ENCODE measurements at places on chromosomes 1 and 21.
A peak's percentile ranks its signal among the peaks of the same experiment; 100 is the strongest.

DNA sequence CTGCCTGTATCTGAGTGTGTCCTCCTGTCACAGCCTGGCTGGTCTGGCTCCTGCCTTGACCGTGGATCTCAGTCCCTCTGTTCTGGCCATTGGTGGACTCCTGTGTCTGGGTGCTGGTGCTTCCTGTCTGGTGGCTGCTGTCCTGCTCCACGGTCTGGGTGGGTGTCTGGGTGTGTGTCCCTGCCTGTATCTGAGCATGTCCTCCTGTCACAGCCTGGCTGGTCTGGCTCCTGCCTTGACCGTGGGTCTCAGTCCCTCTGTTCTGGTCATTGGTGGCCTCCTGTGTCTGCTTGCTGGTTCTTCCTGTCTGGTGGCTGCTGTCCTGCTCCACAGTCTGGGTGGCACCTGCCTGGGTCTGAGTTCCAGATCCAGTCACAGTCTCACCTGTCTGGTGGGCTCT is 4.0 kb downstream of the CRNN start:
- no peaks in the 10 kb centered on the region for H3K36me3 ChIP-seq
- H3K4me3 ChIP-seq = no peak overlapping the region
- no peaks in the 10 kb centered on the region for H3K27me3 ChIP-seq
- H3K27ac ChIP-seq = no peak overlapping the region
- no peaks in the 10 kb centered on the region for H3K4me1 ChIP-seq

GRCh38 chr1:55211863-55212262 is 3.3 kb downstream of the USP24 start:
- H3K27me3 ChIP-seq = no peaks in the 10 kb centered on the region
- no peak for DNase-seq
- H3K27ac ChIP-seq = no peak overlapping the region
- no peaks in the 10 kb centered on the region for H3K36me3 ChIP-seq
- H3K4me1 ChIP-seq = peaks cover 45% of the 10 kb centered on the region

DNA sequence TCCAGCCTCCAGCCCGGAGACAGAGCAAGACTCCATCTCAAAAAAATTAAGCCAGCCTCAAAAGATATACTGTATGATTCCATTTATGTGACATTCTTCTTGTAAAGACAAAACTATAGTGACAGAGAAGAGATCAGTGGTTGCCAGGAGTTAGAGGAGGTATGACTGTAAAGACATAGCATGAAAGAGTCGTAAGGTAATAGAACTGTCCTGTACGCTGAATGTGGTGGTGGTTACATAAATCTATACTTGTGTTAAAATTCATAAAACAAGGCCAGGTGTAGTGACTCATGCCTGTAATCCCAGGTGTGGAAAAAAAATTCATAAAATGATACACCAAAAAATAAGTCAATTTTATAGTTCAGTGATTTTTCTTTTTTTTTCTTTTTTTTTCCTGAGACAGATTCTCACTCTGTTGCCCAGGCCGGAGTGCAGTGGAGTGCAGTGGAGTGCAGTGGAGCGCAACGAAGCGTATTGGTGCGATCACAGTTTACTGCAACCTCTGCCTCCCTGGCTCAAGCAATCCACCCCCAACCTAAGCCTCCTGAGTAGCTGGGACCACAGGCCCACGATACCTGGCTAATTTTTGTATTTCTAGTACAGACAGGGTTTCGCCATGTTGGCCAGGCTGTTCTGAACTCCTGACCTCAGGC is 84.9 kb upstream of the CXADR start:
- DNase-seq = no peak
- no peaks in the 10 kb centered on the region for H3K27me3 ChIP-seq
- H3K27ac ChIP-seq = no peak overlapping the region

GRCh38 chr1:176252191-176252590 is 45.1 kb upstream of the COP1 start:
- H3K4me3 ChIP-seq = no peak overlapping the region
- no peak for DNase-seq
- no peaks in the 10 kb centered on the region for H3K36me3 ChIP-seq
- no peak overlapping the region for H3K27ac ChIP-seq
- no peaks in the 10 kb centered on the region for H3K4me1 ChIP-seq
- H3K27me3 ChIP-seq = no peaks in the 10 kb centered on the region

DNA sequence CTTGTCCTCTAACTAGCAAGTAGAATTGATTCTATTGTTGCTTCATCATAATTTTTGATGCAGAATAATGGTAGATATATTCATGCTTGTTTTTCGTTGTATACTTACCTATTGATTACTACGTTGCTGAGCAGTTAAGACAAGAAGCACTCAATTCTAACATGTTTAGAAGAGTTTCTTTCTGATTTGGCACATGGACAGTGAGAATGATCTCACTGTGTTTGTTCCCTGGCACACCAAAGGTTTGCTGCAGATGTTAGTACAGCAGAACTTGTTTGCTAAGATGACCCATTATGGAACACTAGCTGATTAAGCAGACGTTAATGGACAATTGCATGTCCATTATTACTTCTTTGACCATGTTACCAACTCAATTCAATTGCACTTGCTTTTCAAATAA is 184.7 kb upstream of the SGIP1 start:
- no peak overlapping the region for H3K4me3 ChIP-seq
- peaks cover 3% of the 10 kb centered on the region for H3K36me3 ChIP-seq
- no peak for DNase-seq
- H3K27ac ChIP-seq = no peak overlapping the region
- H3K27me3 ChIP-seq = no peaks in the 10 kb centered on the region
- H3K4me1 ChIP-seq = peaks cover 54% of the 10 kb centered on the region

DNA sequence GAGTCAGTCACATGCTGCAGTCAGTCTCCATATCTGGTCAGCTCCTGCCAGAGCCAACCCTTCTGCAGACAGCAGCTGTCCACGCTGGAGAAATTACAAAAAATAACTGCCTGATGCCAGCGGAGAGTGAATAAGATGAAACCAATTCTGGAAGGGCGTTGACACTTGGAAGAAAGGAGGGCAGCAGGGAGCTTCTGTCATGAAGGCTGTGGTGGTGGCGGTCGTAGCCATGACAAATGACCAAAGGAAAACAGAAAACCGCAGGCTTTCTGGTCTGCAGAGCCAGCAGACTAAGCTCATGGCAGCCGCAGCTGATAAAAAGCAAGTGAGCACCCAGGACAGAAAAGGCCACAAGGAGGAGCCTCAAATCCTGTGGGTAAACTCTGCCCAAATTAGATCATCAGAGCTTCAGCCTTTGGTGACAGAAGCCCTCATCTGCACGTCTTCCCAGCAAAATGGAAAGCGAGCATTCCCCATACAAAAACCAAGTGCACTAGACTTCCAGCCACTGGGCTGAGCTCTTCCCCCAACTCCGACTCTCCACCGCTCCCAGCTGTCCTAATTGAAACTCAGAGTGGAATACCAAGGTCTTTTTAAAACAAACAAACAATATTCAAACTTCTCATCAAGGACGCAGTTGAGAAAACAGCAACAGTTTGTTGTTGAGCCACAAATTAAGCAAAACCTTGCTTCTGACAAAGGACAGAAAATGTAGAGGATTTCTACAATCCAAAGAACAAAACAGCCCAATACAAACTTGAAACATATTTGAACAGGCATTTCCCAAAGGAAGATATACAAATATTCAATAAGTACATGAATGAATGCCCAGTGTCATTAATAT is 28.7 kb downstream of the RSPH1 start:
- H3K27ac ChIP-seq = no peak overlapping the region
- peaks cover 4% of the 10 kb centered on the region for H3K27me3 ChIP-seq
- H3K4me3 ChIP-seq = no peak overlapping the region
- H3K36me3 ChIP-seq = no peaks in the 10 kb centered on the region
- no peak for DNase-seq

DNA sequence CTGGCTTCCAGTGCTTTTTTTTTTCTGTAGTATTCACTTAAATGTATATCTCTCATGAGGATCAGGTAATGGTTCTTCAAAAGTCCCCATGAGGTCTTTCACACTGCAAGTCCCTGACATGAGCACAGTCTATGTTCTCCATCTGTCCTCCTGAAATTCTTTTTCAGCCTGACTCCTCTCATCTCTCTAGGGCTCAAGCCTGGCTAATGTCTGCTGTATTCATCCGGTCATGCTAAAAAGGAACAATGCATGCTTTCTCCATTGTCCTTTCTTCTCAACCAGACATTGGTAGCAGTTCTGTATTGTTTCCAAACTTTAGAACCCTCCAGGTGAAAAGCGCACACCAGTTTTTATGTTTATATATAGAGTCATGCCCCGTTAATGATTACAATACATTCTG is 368.3 kb upstream of the OLFM3 start:
- no peaks in the 10 kb centered on the region for H3K27me3 ChIP-seq
- no peaks in the 10 kb centered on the region for H3K4me1 ChIP-seq
- no peak for DNase-seq

DNA sequence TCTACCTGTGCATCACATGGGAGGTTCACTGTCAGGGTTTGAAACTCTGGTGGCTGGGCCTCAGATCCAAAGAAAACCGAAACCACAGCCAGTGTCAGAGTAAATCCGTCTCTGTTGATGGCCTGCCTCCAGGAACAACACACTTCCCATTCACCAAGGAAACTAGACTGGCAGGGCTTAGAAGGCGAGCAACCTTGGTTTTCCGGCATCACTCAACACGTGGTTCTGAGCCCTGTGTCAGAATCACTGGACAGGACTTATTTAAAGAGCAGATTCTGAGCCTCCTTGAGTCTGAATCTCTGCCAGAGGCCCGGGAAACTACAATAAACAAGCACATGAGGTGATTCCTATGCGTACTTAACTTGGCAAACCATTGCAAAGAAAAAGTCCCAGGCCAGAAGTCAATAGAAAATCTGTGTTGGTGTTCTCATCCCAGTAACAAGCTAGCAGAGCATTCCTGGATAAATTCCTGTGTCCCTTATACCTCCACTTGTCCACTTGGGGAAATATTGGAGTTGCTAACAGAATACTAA is 70.0 kb downstream of the KCTD3 start:
- no peak for DNase-seq
- no peaks in the 10 kb centered on the region for H3K36me3 ChIP-seq
- peaks cover 3% of the 10 kb centered on the region for H3K27me3 ChIP-seq
- peaks cover 4% of the 10 kb centered on the region for H3K4me1 ChIP-seq
- H3K4me3 ChIP-seq = no peak overlapping the region

DNA sequence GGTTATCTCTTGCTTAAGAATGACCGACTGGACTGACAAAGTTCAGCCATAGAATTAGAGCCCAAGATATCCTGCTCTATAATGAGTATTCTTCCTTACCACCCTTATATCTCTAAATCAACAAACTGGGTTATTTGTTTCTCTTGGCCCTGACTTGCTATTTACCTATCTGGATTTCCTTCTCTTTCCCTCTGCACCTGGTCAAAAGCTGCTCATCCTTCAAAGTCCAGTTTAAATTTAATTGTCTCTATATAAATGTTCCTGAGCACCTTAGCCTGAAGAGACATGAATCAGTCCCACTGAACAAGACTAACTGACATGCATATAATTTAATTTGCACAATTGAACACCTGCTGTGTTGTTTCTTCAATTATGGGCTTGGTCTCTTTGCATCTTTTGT is 127.1 kb upstream of the KCNJ15 start:
- no peak overlapping the region for H3K4me3 ChIP-seq
- H3K27me3 ChIP-seq = peaks cover 71% of the 10 kb centered on the region
- H3K36me3 ChIP-seq = no peaks in the 10 kb centered on the region
- H3K4me1 ChIP-seq = no peaks in the 10 kb centered on the region

DNA sequence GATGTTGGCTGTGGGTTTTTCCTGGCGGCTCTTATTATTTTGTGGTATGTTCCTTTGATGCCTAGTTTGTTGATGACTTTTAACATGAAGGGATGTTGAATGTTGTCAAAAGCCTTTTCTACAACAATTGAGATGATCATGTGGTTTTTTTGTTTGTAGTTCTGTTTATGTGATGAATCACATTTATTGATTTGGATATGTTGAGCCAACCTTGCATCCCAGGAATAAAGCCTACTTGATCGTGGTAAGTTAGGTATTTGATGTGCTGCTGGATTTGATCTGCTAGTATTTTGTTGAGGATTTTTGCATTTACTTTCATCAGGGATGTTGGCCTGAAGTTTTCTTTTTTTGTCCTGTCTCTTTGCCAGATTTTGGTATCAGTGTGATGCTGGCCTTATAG is 28.5 kb downstream of the CD55 start:
- no peak overlapping the region for H3K4me3 ChIP-seq
- no peak for DNase-seq
- peaks cover 43% of the 10 kb centered on the region for H3K36me3 ChIP-seq
- no peaks in the 10 kb centered on the region for H3K4me1 ChIP-seq

- no peak overlapping the region for H3K27ac ChIP-seq
- no peaks in the 10 kb centered on the region for H3K36me3 ChIP-seq
- peaks cover 46% of the 10 kb centered on the region for H3K4me1 ChIP-seq
- DNase-seq = peak; percentile 17
Observed at GRCh38 chr1:53576381-53576801, 117.2 kb downstream of the DMRTB1 start.

DNA sequence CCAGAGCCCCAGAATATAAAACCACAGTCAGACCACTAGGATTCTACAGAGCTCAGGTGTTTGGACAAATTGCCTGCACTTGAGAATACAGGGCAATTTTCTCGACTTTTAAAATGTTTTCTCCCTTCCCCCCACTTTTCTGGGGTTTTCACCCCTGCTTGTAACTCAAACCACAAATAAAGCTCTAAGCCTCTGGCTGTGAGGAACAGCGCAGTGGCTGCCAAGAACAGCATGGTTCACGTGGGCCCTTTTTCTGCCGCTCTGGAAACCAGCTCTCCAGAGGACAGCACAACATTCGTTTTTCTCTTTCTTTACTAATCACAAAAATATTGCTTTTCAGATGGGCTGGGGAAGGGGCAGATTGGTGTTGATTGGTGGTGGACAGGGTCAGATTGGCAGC is 102.2 kb upstream of the JUN start:
- no peaks in the 10 kb centered on the region for H3K36me3 ChIP-seq
- peaks cover 29% of the 10 kb centered on the region for H3K4me1 ChIP-seq
- no peak overlapping the region for H3K4me3 ChIP-seq
- DNase-seq = no peak
- no peaks in the 10 kb centered on the region for H3K27me3 ChIP-seq
